Activated CD4-positive, alpha-beta T cell treated with anti-CD3 and anti-CD28 coated beads, Interleukin-2, amount 10 ng/mL, durations not matched to agents 7 days and 5 days (primary cell): ENCODE measurements at places on chromosomes 4 and X. TPM values are rescaled to one million over a fixed set of nuclear protein-coding genes. Genes with fewer than 3 reads are reported as not detected.
A peak's percentile ranks its signal among the peaks of the same experiment; 100 is the strongest.

GRCh38 chr4:86961605-86962295 is 26.9 kb downstream of the AFF1 start:
- DNase-seq: peak; percentile 18
- H3K4me3 ChIP-seq: no peak overlapping the region
- H3K27ac ChIP-seq: peak overlapping the region; percentile 7

DNA sequence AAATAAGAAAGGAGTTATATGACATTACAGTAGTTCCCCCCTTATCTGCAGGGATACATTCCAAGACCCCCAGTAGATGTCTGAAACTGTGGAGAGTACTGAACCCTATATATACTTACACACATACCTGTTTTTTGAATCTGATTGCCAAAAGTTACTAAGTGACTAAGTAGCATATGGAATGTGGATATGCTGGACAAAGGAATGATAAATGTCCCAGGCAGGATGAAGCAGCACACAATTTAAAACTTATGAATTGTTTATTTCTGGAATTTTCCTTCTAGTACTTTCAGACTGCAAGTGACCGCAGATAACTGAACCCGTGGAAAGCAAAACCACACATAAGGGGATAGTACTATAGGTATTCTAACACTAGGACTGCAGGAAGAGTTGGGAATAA is 22.7 kb downstream of the UGDH start:
- no peaks in the 10 kb centered on the region for H3K27me3 ChIP-seq
- H3K36me3 ChIP-seq: peaks cover 19% of the 10 kb centered on the region

DNA sequence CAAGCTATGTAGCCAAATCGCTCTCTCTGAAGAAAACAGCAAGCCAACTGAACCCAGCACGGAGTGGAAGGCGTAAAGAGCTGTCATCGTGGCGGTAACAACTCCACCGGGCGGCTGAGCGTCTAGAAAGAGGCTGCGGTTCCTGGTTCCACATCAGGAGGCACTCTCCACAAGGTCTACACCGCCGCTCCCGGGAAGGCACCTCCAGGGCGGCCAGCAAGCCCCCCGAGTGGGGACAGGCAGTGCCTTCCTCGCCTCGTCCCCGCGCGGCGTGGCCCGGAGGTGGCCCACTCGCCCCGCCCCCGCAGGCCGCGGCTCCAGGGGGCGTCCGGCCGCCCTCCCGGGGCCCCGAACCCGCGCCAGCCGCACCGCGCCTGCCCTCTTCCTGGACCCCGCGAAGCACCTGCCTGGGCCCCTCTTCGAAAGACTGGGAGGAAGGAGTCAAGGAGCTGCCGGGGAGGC is 755 bp downstream of the KLHL8 start:
- H3K4me3 ChIP-seq: peak overlapping the region; percentile 88
- H3K4me1 ChIP-seq: peaks cover 19% of the 10 kb centered on the region
- peak; percentile 58 for DNase-seq
- H3K27ac ChIP-seq: peak overlapping the region; percentile 94
- H3K36me3 ChIP-seq: no peaks in the 10 kb centered on the region

DNA sequence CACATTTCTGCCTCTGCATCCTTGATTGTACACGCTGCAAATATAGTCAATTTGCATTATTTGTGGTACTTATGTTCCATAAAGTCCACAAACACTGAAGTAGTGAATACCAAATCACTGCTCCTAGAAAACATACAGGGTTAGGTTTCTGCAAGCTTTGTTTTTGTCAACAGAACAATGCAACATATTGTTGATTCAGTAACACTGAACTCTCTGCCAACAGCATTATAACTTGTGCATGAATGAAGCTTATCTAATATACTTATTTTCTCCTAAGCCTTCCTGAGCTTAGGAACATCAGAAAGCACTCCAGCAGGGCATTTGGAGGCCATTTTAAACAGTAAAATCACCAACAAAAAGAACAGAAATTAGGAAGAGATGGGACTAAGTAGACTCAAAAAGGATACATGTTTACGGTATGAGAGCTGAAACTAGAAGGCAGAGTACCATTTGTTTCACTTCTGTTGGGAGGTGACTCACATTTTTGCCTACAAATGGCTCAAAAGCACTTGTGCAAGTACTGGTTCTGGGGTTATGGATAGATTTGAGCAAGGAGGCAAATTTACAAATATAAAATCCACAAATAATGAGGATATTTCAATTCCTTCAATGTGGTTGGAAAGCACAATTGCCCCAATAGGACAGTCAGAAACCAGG is 14.1 kb downstream of the COX18 start:
- peaks cover 6% of the 10 kb centered on the region for H3K4me1 ChIP-seq
- H3K27ac ChIP-seq: no peak overlapping the region
- H3K4me3 ChIP-seq: no peak overlapping the region
- H3K36me3 ChIP-seq: peaks cover 53% of the 10 kb centered on the region
- no peaks in the 10 kb centered on the region for H3K27me3 ChIP-seq
- no peak for DNase-seq

DNA sequence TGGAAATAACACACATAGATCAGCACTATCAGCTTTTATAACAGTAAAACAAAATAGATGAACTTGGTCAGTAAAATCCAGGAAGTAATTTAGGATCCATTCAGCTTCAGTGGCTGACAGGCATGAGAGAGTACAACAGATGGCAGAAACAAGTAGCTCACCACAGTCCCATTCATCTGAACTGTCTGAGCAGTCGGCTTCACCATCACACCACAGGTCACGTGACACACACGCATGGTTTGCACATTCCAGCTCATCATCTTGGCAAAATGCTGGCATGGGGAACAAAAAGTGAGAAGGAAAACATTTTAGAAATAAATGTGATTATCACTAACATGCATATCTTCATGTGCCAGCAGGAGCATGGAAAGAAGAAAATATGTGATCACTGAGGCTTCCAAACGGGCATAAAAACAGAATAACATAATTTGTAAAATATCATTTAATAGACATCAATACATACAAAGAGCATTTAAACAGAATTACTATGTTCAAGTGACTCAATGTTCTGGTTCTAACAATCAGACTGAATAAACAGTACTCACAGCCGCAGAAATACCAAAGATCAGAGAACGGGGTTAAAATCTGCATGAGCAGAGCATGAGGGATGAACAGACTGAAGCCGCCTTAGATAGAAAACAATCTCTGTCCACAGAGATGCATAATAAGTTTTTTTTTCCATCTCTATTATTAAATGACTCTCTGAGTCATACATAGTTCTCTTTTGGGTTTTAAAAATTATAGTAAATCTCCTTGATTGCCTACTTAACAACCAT is 158.1 kb downstream of the ATP10D start:
- peaks cover 7% of the 10 kb centered on the region for H3K27me3 ChIP-seq
- H3K27ac ChIP-seq: no peak overlapping the region
- DNase-seq: no peak
- H3K4me3 ChIP-seq: no peak overlapping the region

DNA sequence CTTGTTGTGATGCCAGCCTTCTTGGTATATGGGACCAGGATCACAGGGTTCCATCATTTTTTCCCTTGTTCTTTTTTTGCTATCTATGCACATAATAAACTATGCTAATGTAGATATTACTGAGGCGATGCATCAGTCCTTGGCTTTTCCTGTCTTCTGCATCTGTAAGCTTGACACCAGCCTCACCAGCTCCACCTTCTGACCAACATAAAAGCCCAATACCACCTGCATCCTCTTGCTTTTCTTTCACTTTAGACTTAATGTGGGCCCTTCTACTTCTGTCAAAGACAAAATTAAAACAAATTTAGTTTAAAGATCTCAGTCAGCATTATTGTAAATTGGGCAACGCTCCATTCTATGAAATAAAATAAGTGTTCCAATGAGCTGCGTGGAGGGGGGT is 1718.8 kb upstream of the PCDH10 start:
- no peaks in the 10 kb centered on the region for H3K27me3 ChIP-seq
- H3K4me3 ChIP-seq: no peak overlapping the region
- no peaks in the 10 kb centered on the region for H3K36me3 ChIP-seq
- H3K4me1 ChIP-seq: no peaks in the 10 kb centered on the region

DNA sequence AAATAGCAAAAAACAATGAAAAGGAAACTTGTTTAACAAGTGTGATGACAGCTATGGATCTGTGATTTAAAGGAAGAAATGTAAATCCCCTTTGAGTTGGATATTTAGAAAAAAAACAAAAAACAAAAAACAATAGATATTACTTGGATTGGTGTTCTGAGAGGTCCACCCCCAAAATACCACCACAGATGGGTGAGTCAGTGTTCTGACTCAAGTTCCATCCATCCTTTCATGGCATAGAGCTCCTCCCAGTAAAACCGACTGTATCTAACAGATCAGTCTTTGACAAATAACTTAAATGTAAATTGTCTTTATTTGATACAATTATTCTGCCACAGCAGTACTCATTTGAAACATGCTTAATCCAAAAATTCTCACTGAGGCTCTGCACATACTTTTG is 27.4 kb downstream of the TMPRSS11B start:
- no peaks in the 10 kb centered on the region for H3K36me3 ChIP-seq
- no peak overlapping the region for H3K27ac ChIP-seq

GRCh38 chr4:99815597-99816011 is 1.0 kb upstream of the DAPP1 start:
- DNase-seq: no peak
- peak overlapping the region; percentile 94 for H3K27ac ChIP-seq
- H3K36me3 ChIP-seq: peaks cover 18% of the 10 kb centered on the region
- peaks cover 53% of the 10 kb centered on the region for H3K4me1 ChIP-seq
- peak overlapping the region; percentile 7 for H3K4me3 ChIP-seq

DNA sequence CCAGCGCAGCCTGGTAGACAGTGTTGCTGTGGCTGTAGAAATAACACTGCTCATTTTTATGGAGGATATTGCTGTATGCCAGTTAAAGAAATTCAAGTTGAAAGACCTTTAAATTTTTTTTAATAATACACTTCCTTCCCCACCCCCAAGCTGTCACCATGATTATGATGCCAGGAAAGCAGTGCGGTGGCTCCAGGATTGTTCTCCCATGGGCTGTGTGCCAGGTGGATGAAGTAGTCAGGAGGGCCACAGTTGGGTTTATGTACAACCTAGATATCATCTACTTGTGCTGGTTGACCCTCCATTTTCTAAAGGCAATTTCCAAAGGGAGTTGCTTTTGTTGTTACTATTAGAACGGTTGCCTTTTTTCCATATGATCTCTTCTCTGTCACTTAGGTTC is 136.6 kb downstream of the AFF1 start:
- H3K27me3 ChIP-seq: no peaks in the 10 kb centered on the region
- H3K4me3 ChIP-seq: no peak overlapping the region
- peaks cover 8% of the 10 kb centered on the region for H3K36me3 ChIP-seq
- H3K4me1 ChIP-seq: peaks cover 34% of the 10 kb centered on the region

DNA sequence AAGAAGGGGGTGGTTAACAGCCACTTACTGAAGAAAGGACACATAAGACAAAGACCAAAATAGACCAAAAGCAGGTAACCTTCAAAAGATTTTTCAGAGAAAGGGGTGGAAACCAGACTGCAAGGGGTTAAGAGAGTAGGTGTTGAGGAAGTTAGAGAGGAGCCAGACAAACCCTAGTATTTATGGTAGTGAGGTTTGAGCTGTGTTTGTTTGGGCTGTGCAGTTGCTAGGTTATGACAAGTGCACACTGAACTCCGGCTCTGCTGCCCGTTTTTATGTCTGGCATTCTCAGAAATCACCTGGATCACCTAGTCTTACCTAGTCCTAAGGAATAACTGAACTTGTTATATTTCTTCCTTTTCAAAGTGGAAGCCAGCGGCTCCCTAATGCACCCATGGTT is 22.9 kb upstream of the G3BP2 start:
- peak; percentile 45 for DNase-seq
- H3K4me1 ChIP-seq: peaks cover 36% of the 10 kb centered on the region
- H3K4me3 ChIP-seq: no peak overlapping the region
- H3K27ac ChIP-seq: peak overlapping the region; percentile 57

DNA sequence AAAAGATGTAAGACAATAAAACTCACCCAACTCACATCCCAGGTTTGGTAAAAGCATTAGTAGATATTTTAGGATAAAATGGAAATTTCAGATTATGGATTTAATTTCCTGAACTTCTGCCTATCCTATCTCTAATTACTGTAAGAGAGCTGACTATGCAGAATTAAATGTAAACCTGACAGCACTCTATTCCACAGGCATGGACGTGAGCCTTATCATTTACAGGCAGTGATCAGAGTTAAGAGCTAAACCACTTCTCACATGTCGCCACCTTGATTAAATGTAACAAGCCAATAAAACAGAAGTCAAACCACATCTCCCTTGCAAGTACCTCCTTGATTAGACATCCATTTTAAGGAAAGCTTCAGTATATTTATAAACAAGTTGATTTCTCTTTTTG is 97.5 kb upstream of the CBR4 start:
- H3K4me1 ChIP-seq: no peaks in the 10 kb centered on the region
- no peaks in the 10 kb centered on the region for H3K27me3 ChIP-seq
- H3K27ac ChIP-seq: no peak overlapping the region
- H3K36me3 ChIP-seq: no peaks in the 10 kb centered on the region
- DNase-seq: no peak

DNA sequence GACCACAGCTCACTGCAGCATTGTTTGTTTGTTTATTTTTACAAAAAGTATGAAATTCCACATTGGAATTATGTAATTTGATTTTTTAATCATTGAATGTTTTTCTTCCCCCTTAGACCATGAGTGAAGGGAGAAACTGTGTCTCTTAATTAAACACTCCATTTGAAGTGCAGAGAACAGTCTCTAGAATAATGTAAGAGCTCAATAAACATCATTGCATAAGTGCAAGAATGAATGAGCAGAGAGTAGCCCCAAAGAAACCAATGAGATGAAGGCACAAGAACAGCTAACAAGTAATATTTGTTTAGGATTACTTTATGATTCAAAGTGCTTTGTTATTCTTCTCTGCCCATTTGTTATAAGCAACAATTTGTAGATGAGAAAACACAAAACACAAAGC is 921.3 kb upstream of the LCORL start:
- no peak overlapping the region for H3K27ac ChIP-seq
- no peaks in the 10 kb centered on the region for H3K4me1 ChIP-seq
- H3K36me3 ChIP-seq: no peaks in the 10 kb centered on the region
- H3K27me3 ChIP-seq: no peaks in the 10 kb centered on the region

DNA sequence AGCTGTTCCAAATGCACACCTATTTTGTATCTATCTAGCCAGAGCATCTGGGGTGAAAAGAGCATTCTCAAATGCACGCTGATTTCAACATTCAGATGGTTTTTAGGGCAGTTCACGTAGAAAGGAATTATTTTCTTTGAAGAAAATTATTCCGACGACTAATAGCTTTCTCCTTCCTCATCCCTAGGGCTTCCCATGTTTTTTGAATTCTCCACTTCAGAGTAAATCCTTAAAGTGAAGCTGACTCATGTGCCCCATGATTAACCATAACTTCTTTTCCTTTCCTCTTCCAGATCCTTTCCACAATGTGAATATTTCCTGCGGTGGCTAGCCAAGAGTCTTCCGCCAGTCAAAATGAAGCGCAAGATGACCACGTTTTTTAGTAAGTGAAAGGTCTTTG is 86.7 kb upstream of the PDHA1 start:
- no peak overlapping the region for H3K4me3 ChIP-seq
- no peaks in the 10 kb centered on the region for H3K36me3 ChIP-seq
- no peaks in the 10 kb centered on the region for H3K4me1 ChIP-seq
- no peak for DNase-seq
- no peaks in the 10 kb centered on the region for H3K27me3 ChIP-seq

Gene OTC
- total RNA-seq: not detected

Gene GAGE2A
- not detected for total RNA-seq

Gene TRIM61
- total RNA-seq: 1.1 TPM

Gene INTU
- 0.21 TPM for total RNA-seq

Gene MYL5
- total RNA-seq: 19.0 TPM

Gene ODAPH
- 0.12 TPM for total RNA-seq
